Stimulated activated CD4-positive, alpha-beta T cell treated with anti-CD3 and anti-CD28 coated beads, TNF-alpha, amount 100 ng/mL, for 24 hours (primary cell): ENCODE measurements at places on chromosomes 5 and 9.
A peak's percentile ranks its signal among the peaks of the same experiment; 100 is the strongest.

GRCh38 chr5:14277385-14278320 is 134.5 kb downstream of the TRIO start:
- no peak for DNase-seq

DNA sequence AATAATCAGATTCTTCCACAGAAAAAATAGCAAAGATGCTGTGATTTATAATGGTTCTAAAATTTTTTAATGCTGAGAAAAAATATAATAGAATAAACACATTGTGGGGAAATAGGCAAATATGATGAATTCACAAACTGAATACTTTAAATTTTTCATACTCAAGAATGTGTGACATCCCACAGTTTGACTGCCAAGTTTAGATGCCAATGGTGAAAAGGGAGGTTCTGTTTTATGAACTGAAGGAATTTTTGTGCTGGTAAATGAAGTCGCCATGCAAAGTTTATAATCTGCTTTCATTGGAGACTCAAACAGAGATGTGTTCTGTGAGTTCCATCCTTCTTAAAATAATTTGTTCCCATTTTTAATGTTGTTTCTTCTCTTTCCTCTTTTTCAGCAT is 367.5 kb upstream of the ADAMTS16 start:
- DNase-seq: no peak

DNA sequence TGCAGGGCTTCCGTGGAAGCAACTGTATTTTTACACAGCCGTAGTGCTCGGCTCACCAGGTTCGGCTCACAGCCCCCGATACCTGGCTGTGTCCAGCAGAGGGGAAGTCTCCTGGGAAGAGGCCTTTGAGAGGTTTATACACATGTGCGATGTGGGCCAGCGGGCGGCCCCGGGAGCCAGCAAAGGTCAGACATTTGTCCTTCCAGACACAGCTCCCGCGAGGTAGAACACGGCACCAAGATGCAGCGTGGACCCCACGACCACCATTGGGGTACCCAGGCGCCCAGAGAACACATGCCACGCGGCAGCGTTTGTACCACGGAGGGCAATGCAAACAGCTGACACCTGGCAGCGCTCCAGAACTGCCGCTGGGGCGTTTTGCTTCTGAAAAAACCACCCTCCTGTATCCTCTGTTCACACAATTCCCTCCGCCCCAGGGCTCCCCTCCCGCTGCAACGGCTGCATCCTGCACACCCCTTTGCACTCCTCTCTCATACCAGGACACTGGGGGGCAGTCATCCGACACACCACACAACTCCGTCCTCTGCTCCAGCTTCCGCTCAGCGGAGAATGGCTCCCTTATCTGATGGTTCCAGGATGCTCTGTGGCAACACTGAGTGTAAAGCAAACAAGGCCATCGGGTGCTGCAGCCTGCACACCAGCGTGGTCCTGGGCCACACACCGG is 235.3 kb downstream of the SYK start:
- peak; percentile 27 for DNase-seq

- DNase-seq: no peak
Observed at GRCh38 chr9:120603591-120603990, 23.6 kb upstream of the CDK5RAP2 start.

- no peak for DNase-seq
Observed at GRCh38 chr9:112322701-112323377, 10.6 kb downstream of the PTBP3 start.

DNA sequence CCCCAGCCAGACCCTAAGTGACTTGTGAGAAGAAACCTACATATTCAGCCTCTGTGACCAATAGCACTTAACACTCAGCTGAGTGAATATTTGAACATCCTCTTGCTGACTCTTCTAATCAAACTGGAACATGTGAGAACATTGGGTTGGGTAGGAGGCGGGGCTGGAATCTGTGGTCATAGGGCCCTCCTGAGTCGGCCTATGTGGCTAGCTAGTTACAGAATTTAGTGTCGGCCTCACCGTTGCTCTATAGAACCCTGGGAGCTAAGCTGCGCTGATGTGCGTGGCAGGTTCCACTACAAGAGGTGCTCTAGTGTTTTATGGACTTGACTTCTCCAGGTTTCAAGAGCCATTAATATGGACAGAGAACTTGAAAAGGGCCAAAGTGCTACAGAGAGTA is 138.8 kb downstream of the DROSHA start:
- no peak for DNase-seq

GRCh38 chr9:115213818-115214334 is 95.9 kb upstream of the TNC start:
- no peak for DNase-seq

- DNase-seq: no peak
Observed at GRCh38 chr5:81837667-81838306, 86.9 kb upstream of the SSBP2 start.

DNA sequence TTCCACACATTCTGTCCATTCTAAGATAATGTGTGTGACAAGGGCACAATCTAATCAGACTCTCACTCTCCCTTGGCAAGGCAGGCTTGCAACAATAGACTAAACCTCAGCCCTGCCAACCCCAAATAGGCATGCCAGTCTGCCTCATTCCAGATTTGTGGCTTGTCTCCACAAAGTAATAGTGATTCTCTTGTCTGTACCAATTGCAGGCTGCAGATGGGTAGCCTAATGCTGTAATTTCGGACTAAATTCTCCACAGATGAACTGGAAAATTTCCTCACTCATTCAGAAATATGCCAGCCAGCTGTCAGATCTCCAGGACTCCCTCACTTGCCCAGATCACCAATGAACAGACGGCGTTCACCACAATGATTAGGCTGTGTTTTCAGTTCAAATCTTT is 413.6 kb downstream of the ELAVL2 start:
- no peak for DNase-seq

GRCh38 chr9:105062222-105062855 is 134.4 kb upstream of the ABCA1 start:
- no peak for DNase-seq

- DNase-seq: no peak
Observed at GRCh38 chr5:170771496-170771895, 12.0 kb upstream of the GABRP start.

- no peak for DNase-seq
Observed at GRCh38 chr5:163177971-163178370, 259.4 kb upstream of the CCNG1 start.

- no peak for DNase-seq
Observed at GRCh38 chr5:35668319-35668718, 50.7 kb downstream of the SPEF2 start.

DNA sequence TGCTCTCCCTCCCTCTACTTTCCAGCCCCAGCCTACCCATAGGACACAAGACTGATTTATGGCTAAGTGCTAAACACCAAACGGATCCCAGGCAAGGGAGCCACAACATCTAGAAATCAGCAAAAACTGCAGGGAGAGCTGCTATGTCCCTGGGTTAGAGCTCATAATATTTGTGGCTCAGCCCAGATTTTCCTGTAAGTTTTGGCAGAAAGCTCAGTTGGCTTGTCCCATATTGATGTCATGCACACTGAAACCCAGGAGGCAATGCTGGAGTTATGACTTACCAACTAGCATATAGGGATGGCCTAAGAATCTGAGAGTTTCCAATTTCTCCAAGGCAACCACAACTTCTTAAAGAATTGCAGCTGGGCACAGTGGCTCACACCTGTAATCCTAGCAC is 44.7 kb upstream of the MYOT start:
- no peak for DNase-seq

DNA sequence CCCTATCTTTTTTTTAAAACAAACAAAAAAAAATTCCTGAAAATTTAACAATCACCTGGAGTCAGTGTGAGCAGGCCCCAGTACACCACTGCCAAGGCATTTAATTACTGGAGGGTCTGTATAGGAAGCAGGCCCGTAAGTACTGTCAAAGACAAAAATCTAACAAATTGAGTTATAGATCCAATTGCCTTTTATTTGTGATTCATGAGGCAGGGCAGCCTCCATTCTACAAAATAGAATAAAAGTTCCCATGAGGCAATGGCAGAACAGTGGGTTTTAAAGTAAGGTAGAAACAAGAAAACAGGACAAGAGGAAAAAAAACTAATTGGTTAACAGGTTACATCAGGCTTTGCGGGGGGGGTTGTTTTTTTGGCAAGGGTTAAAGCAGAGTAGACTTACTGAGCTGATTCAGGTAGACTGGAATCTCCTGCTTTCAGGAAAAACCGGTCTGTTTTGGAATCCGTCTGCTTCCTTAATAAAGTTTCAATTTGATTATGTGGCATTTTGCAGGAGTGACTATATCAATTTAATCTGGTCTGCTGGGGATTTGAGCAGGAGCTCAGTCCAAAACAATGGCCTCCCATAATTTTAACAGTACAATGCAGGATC is 48.9 kb downstream of the AUH start:
- no peak for DNase-seq

DNA sequence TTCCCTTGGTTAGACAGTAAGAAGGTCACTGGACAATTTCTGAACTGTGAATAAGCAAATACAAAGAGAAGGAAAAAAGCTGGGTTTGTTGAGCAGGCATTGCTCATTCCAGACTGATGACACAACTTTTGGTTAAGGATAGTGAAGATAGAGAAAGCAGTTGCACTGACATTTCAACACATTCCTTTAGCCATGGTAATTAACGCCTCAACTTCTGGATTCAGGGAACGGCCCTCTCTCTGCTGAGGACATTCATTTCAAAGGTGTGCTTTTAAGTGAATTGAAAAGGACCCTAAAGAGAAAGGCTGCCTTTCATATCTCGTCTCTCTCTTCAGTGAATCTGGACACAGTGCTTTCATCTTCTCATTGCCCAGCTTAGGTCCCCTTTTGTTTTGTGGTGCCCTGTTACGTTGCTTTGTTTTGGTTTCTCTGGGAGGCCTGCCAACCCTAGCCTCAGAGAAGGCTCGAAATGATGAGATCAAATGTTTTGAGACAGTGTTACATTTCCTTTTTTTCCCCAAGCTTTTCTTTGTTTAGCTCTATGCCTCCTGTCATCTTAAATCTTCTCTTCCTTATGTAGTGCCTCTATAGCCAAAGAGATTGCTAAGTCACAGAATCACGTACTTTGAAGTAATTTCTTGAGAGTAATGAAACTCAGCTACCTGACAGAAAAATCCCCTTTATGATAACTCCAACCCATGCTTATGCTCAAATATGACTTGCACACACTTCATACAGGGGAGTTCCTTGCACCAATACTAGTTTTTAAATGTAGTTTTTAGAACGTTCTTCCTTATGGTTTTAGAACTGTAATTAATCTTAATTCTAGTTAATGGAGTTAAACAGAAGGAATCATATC is 94.4 kb upstream of the IFNE start:
- DNase-seq: no peak

DNA sequence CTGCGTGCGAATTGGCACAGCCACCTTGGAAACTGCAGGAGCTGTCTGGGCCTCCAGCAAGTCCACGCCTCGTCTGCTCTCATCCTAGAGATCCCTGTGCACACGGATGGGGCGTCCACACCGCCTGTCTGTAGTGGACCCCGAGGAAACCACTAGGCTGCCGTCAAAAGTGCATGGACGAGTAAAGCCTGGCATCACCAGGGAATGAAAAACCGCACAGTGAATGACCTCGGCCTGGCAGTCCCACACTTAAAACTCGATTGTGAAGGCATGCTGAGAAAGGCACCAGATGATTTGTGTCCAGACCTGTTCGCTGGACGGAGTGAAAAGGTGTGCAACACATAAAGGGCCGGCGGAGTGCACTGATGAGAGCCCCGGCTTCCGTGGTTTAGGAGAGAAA is 50.8 kb downstream of the MRPL36 start:
- DNase-seq: no peak

DNA sequence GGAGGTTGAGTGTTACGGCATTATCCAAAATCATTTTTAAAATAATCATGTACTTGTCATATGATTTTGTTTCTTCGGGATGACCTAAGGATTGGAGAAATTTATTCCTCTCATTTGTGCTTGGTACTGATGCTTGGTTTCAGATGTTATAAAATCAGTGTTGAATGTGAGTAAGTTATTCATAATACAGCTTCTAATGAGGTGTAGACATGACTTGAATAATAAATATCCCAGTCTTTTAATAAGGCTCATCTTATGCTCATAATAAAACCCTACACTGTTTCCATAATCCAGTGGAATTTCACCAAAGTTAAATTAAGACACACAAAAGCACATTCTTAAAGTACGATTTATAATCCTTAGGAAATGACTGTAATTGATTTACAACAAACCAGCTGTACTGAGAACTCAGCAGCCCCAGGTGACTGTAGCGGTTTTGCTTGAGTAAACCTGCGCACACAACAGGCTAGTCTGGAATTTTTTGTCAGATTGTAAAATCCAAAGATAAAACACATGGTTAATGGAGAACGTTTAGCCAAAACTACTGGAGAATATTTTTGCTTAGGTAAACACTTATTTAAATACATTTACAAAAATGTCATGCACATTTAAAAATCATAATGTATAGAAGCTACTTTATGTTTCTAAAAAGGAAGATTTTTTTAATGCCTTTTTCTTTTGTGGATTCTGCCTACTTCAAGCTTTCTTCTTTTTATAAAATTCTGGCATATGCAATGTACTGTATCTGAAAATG is 609.8 kb upstream of the GRAMD2B start:
- DNase-seq: no peak

- no peak for DNase-seq
Observed at GRCh38 chr9:31535651-31536050, 848.8 kb upstream of the ACO1 start.

- no peak for DNase-seq
Observed at GRCh38 chr9:84327184-84327583, 13.4 kb downstream of the SLC28A3 start.

- DNase-seq: no peak
Observed at GRCh38 chr5:38739011-38739704, 106.7 kb upstream of the OSMR start.

GRCh38 chr5:72386639-72387038 is 66.5 kb downstream of the PTCD2 start:
- DNase-seq: no peak

DNA sequence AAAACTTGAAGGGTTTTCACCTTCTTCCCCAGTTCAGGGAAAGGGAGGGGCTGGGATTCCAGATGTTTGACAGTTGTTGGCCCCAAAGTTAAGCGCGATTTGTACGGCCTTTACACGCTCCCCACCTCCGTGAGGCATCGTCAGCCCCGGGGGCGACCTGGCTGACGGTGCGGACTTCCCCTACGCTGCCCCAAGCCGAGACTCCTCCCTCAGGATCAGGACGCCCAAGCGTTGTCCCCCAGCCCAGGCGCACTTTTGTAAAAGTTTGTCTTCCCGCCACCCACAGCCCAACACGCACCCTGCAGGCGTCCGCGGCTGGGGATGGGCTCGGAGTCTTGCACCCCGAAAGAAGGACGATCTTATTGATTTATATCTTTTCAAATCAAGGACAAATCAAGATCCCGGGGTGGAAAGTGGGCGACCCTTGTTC is 713 bp downstream of the MOB3B start:
- peak; percentile 3 for DNase-seq
